Activated T-helper 2 cell treated with anti-CD3 and anti-CD28 coated beads, Interferon-gamma antibody, Interleukin-2, Interleukin-4, amounts not matched to agents 10 μg/mL and 5 μg/mL and 100 μg/mL, durations not matched to agents 14 hours and 24 hours and 36 hours (primary cell): ENCODE measurements at places on chromosomes 1 and 21. TPM values are rescaled to one million over a fixed set of nuclear protein-coding genes. Genes with fewer than 3 reads are reported as not detected.

GRCh38 chr1:204453141-204453772 lies 41.3 kb downstream of the PIK3C2B start:
- H3K27me3 ChIP-seq = no peaks in the 10 kb centered on the region
- peak; percentile 42 for DNase-seq
- peaks cover 10% of the 10 kb centered on the region for H3K36me3 ChIP-seq
- peak overlapping the region; percentile 52 for H3K4me3 ChIP-seq
- peak overlapping the region; percentile 89 for H3K27ac ChIP-seq
- H3K4me1 ChIP-seq = peaks cover 15% of the 10 kb centered on the region

PPFIA4 gene
- total RNA-seq = 33.4 and 35.1 TPM in 2 replicates

GRCh38 chr1:22912311-22912710 lies 60.4 kb downstream of the LACTBL1 start:
- H3K27me3 ChIP-seq = no peaks in the 10 kb centered on the region
- no peak overlapping the region for H3K4me3 ChIP-seq
- H3K4me1 ChIP-seq = no peaks in the 10 kb centered on the region
- no peak overlapping the region for H3K27ac ChIP-seq

DNA sequence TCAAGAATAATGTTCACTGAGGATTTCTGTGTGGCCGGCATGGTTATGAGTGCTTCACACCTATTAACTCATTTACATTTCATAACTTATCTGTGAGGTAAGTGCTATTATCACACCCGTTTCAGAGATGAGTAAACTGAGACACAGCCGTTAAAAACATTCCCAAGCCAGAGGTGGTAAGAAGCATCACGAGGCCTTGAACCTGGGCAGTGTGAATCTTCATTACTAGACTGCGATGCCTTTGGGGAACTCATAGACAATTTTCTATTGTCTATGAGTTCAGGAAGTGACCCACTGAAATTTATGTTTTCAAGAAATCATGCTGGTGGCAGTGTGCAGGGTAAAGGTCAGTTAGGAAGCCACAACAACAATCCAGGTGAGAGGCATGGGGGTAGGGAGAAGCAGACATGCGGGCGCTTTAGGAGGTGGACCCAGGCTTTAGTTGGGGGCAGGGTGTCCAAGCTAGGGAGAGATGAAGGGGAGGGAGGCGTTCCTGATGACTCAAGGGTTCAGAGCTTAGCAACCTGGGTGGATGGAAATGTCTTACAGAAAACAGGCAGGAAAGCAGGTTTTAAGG lies 14.5 kb downstream of the GNG12 start:
- H3K4me1 ChIP-seq = no peaks in the 10 kb centered on the region
- peaks cover 8% of the 10 kb centered on the region for H3K27me3 ChIP-seq
- no peak overlapping the region for H3K27ac ChIP-seq
- no peak overlapping the region for H3K4me3 ChIP-seq
- H3K36me3 ChIP-seq = no peaks in the 10 kb centered on the region

DNA sequence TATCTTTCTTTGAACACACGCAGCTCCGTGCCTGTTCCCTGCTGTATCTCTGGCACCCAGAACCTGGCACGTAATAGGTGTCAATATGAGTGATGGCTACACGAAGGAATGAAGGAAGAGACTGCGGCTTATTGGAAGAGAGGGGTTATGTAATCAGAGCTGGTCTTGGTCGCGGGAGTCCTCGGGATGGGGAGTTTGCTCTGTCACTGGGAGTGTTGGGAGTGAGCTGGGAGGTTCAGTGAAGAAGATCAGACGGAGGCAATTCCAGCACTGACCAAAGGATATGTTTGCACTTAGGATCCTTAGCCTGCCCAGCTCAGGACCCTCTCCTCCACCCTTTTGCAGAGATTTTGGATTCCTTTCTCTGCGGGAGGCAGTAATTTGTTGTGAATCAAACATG lies 709.1 kb downstream of the PTPRU start:
- no peak overlapping the region for H3K4me3 ChIP-seq
- no peak overlapping the region for H3K27ac ChIP-seq
- no peak for DNase-seq
- no peaks in the 10 kb centered on the region for H3K36me3 ChIP-seq

DNA sequence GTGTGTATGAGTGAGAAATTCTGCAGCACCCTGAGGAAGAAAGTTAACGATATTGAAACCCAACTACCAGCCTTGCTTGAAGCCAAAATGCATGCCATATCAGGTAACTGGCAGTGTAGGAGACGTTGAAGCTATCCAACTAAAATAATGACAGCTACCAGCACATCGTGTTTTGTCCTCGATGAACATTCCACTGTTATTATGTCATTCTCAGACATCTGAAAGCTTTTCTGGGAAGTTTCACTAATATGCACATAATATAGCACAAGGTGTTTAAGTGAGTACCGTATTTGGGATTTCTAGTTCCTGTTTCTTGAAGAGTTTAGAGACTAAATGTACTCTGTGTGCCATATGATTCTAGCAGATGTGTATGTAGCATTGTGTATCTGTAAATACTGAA lies 173.5 kb downstream of the DISC1 start:
- H3K27me3 ChIP-seq = no peaks in the 10 kb centered on the region
- no peak overlapping the region for H3K27ac ChIP-seq
- no peaks in the 10 kb centered on the region for H3K4me1 ChIP-seq

RAP1GAP gene
- 0.46 TPM in 2 replicates for total RNA-seq

- peaks cover 48% of the 10 kb centered on the region for H3K36me3 ChIP-seq
- H3K4me1 ChIP-seq = peaks cover 28% of the 10 kb centered on the region
- no peak for DNase-seq
- H3K4me3 ChIP-seq = peak overlapping the region; percentile 68
These were observed 1.7 kb downstream of the KHDC4 start for GRCh38 chr1:155932487-155932886.
